ENCODE measurements at places on chromosomes 7 and 10.

GRCh38 chr10:73439605-73440312, 6.4 kb upstream of the MSS51 start:
- DNase-seq = peak; percentile 22

DNA sequence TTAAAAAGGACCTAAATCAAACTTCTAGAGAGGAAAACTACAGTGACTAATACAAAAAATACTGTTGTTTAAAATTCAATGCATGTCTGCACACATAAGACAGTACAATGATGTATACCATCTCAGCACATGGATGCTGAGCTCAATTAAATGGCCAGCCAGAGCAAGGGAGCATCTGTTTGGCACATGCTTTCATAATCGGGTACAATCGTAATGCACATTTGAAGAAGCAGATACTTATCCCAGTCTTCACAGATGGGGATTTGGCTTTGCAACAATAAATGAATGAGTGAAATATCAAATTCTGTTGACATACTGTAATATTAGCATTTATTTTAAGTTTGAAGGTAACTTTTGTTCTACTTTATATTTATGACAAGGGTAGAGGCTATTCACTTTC, 187.8 kb downstream of the CRPPA start:
- DNase-seq = no peak

- no peak for DNase-seq
Measured at GRCh38 chr10:30365883-30366282, 16.8 kb upstream of the MTPAP start.

GRCh38 chr10:105406488-105406887, 765.4 kb downstream of the SORCS3 start:
- DNase-seq = no peak

- no peak for DNase-seq
Measured at GRCh38 chr10:22464966-22465629, 119.8 kb downstream of the SPAG6 start.

DNA sequence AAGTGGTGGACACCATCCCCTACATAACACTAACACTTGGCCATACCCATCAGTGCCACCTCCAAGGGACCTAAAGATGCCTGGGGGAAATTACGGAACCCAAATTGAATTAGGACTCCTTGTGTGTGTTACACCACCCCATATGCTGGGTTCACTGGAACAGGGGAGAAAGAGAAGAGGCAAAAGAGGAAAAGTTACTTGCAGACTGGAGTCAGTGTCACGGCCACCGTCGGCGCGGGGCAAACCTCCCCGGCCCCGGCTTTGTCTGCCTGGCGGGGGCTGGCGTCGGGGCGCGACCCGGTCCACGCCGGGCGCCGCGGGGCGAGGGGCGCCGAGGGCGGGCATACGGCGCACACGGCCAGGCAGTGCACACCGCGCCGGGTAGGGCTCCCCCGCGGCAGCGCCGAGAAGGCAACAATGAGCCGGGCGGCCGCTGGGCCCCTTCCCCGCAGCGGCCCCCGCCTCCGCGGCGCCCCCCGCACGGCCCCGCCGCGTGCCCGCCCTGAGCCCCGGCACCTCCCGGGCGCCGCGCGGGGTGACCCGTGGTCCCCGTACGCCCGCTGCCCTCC, 171.1 kb downstream of the FAM107B start:
- DNase-seq = no peak

- no peak for DNase-seq
Measured at GRCh38 chr10:38038107-38038931, 27.8 kb downstream of the ZNF33A start.

DNA sequence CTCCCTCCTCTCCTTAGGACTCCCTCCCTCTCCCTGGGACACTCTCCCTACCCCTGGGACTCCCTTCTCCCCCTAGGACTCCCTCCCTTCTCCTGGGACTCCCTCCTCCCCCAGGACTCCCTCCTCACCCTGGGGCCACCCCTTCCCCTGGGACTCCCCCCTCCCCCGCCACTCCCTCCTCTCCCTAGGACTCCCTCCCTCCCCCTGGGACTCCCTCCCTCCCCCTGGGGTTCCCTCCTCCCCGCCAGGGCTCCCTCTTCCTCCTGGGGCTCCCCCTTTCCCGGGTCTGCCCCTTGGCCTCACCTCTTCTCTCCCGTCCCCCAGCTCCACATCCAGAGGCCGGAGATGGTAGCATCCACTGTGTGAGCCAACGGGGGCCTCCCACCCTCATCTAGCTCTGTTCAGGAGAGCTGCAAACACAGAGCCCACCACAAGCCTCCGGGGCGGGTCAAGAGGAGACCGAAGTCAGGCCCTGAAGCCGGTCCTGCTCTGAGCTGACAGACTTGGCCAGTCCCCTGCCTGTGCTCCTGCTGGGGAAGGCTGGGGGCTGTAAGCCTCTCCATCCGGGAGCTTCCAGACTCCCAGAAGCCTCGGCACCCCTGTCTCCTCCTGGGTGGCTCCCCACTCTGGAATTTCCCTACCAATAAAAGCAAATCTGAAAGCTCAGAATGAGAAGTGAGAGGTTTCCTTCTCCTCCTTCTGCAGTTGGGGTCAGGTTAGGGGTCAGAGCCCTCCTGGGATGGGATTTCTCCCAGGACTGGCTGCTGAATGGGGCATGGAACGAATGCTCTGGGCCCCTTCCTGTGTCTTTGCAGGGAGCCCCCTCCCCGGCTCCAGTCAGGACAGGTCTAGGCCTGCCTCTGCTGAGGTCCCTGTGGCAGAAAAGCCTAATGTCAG, 1.4 kb upstream of the MUC17 start:
- DNase-seq = no peak

Measured in RCC 7860 (cell line).